ENCODE measurements at places on chromosomes 12 and 14.

DNA sequence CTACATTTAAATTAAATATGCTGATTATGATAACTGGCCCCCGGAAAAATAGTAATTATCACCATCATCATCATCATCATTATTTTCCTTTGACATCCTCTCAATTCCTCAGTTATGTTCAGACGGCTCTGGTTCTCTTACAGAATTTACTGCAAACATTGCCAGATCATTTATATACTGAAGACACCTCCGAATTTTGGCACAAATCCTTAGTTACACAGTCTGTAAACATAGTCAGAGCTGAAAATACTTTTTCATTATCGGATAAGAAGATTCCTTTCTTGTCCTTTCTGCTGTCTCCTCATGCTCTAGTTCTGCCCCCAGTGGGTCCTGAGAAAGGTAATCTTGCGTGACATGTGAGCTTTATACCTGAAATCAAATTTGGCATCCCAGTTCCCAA is 40.3 kb upstream of the CCDC60 start:
- no peak for DNase-seq

GRCh38 chr14:27409944-27410343 is 812.1 kb upstream of the NOVA1 start:
- no peak for DNase-seq

DNA sequence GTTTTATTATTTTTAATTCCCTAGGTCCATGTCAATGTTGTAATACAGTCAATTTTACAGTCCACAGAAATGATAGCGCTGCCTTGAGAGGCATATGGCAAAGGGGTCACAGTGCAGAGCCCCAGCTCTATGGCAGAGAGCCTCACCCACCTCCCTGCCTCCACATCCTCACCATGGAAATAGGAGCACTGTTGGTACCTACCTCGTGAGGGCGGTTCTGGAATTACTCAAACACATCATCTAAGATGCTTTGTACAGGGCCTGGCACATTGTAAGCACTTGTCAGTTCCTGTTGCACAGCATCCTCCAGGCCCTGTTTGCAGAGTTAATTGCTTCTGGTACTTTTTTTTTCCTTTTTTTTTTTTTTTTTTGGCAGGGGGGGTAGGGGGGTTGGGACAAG is 4.1 kb upstream of the AKAP5 start:
- no peak for DNase-seq

GRCh38 chr12:98594050-98594835 is 757 bp downstream of the SLC25A3 start:
- no peak for DNase-seq
